Karpas-422 (cell line): ENCODE measurements at places on chromosomes 7 and 10.

DNA sequence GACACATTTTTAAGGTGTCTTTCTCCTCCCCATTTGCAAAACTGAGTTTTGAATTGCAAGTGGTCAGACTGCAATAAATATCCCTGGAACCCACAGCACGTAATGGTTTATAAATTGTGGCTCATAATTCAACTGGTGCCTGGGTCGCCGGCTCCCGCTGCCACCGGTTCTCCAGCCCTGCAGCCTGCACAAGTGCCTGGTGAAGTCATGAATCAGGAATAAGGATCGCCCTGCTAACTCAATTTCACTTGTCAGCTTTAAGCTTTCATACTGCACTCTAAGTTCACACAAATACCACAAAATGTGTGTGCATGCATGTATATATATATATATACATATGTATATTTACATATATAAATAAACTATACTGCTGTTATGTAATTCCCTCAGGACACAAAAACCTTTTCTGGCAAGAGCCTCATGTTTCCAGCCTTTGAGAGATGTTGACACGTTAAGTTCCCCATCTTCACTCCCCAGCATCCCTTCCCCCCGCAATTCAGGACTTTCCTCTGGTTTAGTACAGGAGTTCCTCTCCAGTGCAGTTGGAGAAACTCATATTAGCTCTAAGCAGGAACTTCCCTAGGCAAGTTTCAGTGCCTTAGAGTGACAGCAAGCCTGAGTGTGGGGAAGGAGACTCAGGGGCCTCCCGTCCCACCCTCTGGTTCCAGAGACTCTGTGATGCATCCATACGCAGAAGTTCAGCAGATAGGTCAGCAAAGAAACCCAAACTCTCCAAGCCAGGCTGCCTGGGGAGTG lies 129.2 kb upstream of the UNC5B start:
- no peak for DNase-seq

GRCh38 chr7:85014936-85015660 lies 171.8 kb downstream of the SEMA3D start:
- DNase-seq, result no peak

DNA sequence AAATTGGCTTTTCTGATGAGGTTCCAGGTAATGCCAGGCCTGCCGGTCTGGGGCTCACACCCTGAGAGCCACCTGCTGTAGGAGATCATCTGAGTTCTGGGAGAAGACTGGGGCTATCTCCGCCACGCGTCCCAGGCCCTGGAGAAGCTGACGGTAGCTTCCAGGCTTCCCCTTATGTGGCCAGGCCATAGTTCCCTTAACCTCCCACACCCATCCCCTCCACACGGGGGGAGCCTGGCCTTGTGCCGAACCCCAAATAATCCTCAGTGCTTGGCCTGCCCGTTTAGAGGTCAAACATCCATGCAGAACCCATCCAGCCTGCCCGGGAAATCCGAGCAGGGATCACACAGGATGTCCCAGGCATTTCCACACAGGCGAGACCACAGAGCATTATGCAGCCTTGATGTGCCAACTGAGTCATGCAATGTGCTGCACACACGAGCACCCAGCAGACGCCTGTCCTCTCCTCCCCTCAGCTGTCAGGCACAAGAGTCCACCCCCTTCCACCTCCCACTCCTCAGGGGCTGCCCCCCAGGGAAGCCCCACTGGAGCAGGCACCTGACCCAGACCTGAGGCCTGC lies 176.2 kb downstream of the PRKAG2 start:
- no peak for DNase-seq

DNA sequence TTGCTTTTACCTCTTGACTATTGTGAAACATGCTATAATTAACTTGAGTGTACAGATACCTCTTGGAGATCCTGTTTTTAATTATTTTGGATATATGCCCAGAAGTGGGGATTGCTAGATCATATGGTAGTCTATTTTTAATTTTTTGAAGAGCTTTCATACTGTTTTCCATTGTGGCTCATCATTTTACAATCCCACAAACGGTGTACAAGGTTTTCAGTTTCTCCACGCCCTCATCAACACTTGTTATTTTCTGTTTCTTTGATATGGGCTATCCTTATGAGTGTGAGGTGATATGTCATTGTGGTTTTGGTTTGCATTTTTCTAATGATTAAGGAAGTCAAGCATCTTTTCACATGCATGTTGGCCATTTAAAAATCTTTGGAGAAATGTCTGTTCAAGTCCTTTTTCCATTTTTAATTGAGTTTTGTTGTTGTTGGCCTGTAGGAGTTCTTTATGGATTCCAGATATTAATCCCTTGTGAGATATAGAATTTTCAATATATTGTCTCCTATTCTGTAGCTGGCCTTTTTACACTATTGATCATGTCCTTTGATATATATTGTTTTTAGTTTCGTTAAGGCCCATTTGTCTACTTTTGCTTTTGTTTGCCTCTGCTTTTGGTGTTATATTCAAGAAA lies 7.5 kb downstream of the AGK start:
- DNase-seq, result peak; percentile 39

GRCh38 chr10:15060638-15061037 lies 16.9 kb downstream of the OLAH start:
- no peak for DNase-seq

DNA sequence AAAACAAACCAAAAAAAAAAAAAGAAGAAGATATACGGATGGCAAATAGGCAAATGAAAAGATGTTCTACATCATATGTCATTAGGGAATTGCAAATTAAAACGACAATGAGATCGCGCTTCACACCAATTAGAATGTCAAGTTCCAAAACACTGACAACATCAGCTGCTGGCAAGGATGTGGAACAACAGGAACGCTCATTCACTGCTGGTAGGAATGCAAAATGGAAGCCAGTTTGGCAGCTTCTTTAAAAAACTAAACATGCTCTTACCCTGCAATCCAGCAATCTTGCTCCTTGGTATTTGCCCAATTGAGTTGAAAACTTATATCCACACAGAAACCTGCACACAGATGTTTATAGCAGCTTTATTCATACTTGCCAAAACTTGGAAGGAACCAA lies 34.8 kb downstream of the CALML5 start:
- DNase-seq, result no peak

- DNase-seq, result no peak
Observed at GRCh38 chr7:127619681-127620405, 1.9 kb upstream of the PAX4 start.

- no peak for DNase-seq
Observed at GRCh38 chr7:36062154-36062815, 90.8 kb upstream of the EEPD1 start.

GRCh38 chr7:28609608-28610007 lies 197.3 kb downstream of the CREB5 start:
- DNase-seq, result no peak

DNA sequence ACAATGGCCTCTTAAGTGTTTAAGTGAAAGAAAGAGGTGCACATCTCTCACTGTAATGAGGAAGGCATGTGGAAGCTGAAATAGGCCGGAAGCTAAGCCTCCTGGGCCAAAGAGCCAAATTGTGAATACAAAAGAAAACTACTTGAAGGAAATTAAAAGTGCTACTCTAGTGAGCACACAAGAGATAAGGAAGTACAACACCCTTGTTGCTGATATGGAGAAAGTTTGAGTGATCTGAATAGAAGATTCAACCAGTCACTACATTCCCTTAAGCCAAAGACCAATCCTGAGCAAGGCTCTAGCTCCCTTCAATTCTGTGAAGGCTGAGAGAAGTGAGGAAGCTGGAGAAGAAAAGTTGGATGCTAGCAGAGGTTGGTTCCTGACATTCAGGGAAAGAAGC lies 8.2 kb downstream of the DKK1 start:
- DNase-seq, result no peak

- DNase-seq, result no peak
Observed at GRCh38 chr7:30430276-30430675, 48.3 kb downstream of the NOD1 start.

DNA sequence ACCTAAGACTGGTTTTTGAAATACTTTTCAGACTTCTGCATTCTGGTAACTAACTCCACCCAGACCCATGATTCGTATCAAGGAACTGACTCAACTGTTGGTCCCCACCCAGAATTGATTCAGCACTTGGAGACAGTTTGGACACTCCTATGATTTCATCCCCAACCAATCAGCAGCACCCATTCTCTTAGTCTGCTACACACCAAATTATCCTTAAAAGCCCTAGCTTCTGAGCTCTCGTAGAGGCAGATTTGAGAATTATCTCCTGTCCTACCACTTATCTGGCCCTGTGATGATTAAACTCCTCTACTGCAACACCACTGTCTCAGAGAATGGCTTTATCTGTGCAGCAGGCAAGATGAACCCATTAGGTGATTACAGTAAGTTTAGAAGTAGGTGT lies 7.7 kb upstream of the GSTO1 start:
- DNase-seq, result no peak

GRCh38 chr10:69086001-69086509 lies 1.8 kb upstream of the SRGN start:
- no peak for DNase-seq

DNA sequence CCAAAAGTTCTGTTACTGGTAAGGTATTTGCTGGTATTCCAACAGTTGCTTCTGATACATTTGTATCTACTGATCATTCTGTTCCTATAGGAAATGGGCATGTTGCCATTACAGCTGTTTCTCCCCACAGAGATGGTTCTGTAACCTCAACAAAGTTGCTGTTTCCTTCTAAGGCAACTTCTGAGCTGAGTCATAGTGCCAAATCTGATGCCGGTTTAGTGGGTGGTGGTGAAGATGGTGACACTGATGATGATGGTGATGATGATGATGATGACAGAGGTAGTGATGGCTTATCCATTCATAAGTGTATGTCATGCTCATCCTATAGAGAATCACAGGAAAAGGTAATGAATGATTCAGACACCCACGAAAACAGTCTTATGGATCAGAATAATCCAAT lies 131.0 kb downstream of the AASS start:
- no peak for DNase-seq

DNA sequence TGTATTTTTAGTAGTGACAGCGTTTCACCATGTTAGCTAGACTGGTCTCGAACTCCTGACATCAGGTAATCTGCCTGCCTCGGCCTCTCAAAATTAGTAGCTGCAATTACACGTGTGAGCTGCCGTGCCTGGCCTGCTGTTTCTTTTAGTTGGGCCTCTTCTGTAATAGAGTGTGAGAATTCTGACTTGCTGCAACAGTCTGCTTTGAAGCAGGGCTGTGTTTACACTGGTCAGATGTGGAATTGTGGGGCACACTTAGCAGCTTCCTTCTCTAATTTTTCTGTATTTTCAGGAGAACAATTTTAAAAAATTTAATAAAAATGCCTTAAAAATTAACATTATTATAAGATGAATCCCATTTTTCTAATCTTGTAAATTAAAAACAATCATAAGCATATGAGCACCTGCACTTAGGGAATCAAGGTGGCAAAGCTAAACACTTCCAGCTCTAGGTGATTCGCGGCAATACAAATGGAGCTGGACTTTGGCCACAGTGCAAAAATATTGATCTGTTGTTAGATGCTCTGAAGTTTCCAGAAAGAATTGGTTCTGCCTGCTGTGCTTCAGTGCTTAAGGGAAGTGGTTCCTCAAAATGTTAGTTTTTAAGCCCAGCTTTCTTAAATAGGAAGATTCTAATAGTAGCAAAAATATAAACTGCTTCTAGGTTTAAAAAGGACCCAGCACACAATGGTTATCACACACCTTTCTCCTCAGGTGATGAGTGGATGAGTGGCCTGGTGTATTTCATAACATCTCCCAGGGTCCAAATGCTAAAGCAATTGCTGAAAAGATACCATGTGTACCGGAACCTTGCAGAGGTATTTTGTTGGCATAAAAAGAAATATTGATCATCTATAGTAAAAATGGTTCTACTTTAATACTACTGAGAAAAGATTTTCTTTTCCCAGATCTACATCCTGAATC lies 63.5 kb upstream of the ATRNL1 start:
- no peak for DNase-seq

GRCh38 chr10:61673360-61673759 lies 10.6 kb downstream of the CABCOCO1 start:
- no peak for DNase-seq

DNA sequence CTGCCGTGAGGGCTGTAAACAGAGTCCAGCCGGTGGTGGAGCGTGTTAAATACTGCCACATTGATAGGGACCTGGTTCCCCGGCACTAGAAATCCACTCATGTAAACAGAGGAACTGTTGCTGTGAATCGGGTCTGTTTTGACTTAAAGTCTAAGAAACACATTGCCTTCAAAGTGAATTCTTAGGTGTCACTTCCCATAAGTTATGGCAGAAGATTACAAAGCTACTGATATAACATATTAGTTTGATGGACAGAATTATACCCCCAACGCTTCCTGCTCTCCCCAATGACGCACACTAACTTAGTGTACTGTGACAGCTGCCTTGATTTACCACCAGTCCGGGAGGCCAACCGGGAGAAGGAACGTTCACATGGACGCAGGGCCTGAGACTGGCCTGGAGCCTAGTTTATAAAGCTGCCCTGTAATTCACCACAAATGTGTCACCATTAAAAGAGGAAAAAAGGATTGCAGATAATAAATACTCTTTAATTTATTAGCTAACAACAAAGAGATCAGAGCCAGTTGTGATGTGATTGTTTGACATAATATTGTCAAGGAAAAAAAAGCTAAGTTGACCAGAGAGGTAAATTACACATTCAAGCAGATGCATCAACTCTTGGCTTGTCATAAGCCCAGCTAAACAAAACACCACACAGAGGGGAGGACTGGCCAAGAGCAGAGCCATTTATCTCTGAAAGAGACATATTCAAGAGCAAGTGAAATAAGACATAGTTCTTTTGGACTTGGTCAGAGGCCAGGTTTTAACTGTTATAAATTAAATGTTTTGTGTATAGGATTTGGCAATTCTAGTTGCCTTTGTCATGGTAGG lies 820.6 kb downstream of the LRMDA start:
- DNase-seq, result no peak

- no peak for DNase-seq
Observed at GRCh38 chr7:42677751-42678699, 233.8 kb downstream of the C7orf25 start.

DNA sequence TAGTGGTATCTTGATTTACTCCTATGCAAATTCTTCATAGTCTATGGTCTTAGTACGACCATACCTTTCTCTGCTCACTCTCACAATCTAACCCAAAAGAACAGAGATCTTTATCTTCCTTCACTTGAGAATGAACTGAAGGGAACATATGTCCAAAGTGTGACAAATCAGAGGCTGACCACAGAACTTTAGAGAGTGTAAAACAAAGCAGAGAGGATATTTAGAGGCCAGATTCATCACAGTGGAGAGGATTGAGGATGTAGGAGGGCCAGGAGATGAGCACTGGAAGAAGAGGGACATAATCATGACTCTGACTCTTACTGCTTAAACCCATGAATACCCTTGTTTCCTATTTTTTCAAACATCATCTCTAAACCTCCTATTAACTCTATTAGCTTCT lies 935.3 kb upstream of the PHF14 start:
- DNase-seq, result no peak

DNA sequence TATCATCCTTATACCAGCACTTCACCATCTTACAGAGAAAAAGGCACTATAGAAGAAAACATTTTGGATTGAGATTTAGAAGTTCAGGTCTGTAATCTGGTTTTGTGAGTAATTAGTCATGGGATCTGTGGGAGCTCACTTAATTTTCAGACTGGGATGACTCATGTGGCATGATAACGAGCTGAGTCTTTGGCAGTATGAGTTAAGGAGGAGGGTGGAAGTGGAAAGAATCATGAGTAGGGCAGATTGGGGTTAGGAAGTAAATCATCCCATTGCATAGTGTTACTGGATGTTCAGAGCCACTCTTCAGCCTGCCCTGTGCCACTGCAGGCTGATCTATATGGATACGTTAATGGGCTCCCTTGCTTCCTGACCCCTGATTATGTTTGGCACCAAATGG lies 64.9 kb downstream of the ZNF92 start:
- DNase-seq, result no peak
